ENCODE measurements at places on chromosomes 5 and 9.

- no peak for DNase-seq
These were observed 221.1 kb upstream of the RORB start for GRCh38 chr9:74275872-74276508.

- DNase-seq, result no peak
These were observed 70.5 kb upstream of the SPRY4 start for GRCh38 chr5:142395334-142395733.

GRCh38 chr9:117869287-117869686, 165.1 kb downstream of the TLR4 start:
- DNase-seq, result no peak

GRCh38 chr9:109143881-109144562, 23.0 kb downstream of the FRRS1L start:
- DNase-seq, result no peak

GRCh38 chr9:13017260-13017659, 242.4 kb downstream of the LURAP1L start:
- no peak for DNase-seq

DNA sequence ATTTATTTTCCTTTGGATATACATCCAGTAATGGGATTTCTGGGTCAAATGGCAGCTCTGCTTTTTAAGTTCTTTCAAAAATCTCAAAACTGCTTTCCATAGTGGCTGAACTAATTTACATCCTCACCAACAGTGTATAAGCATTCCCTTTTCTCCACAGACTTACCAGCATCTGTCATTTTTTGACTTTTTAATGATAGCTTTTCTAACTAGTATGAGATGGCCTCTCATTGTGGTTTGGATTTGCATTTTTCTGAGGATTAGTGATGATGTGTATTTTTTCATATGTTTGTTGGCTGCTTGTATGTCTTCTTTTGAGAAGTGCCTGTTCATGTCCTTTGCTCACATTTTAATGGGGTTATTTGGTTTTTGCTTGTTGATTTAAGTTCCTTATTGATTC, 90.0 kb upstream of the HMHB1 start:
- DNase-seq, result no peak

DNA sequence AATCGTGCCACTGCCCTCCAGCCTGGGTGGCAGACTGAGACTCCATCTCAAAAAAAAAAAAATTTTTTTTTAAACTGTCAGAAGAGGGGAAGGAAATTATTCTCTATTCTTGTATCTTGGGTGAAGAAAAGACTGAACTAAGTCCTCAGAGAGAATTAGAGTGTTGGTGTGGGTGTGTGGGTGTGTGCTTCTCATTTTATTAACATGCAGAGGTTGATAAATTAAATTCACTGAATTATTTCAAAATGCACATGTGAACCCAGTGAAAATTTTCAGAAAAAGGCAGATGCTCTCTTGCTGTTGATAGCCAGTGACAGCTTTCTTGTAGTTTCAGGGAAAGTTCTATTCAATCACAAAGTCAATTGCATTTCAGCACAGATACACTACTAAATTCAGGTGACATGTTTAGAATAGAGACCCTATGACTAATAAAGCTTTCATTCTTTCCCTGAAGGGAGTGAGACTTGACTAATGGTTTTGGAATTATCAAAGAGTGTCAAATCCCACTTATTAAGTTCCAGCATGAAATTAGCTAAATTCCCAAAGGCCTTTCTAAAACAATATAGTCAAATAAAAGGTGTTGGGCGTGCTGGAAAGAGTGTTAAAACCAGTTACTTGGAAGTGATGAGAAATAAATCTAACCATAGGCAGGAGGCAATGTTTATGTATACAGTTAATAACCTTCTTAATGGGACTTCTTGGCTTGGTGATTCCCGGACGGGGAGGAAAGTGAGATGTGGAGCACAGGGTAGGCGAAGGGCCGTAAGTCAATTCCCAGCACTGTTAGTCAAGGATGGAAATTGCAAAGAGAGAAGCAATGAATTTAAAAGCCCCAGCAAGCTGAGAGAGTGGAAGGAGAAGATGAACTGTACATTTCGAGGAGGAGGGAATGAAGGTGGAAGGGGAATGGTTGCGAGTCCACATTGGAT, 103.2 kb upstream of the SPATA31D4 start:
- no peak for DNase-seq

GRCh38 chr5:53963958-53964357, 346.4 kb downstream of the ARL15 start:
- DNase-seq, result no peak

DNA sequence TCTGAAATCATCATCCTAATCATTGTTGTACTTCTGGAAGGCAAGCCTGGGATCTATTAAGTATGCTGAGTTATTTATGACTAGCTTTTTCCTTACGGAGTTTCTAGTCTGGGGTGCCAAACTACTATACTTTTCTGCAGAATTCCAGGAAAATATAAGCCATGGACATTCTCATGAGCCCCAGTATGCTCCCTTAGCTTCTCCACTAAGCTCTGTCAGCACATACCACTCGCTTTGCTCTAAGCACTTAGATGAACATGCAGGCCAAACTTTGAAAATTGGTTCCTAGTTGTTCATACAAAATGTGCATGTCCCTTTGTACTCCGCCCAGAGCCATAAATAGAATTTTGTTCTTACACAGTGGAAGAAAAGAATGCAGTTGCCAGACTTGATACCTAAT, 284.6 kb downstream of the ARRDC3 start:
- DNase-seq, result peak; percentile 81

DNA sequence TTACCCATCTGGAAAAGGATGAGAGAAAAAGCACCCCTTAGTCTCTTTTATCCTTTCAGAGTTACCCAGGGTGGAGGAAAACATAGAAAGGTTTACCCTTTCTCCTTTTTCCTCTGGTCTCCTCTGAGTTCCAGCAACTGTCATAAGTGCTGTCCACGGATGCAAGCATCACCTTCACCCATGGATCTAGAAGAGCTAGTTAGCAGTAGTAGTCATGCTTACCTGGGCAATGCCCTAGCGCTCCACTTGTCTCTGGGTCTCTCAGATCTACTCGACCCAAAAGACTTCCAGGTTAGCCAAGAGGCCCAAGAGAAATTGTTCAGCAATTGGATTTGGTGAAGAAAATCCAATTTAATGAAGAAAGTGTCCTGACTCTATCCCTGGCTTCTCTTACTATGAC, 656.2 kb upstream of the PTPRD start:
- no peak for DNase-seq

- no peak for DNase-seq
These were observed 75.9 kb downstream of the KDM4C start for GRCh38 chr9:6833518-6834192.

- DNase-seq, result no peak
These were observed 15.2 kb downstream of the TGFBR1 start for GRCh38 chr9:99119976-99120655.

DNA sequence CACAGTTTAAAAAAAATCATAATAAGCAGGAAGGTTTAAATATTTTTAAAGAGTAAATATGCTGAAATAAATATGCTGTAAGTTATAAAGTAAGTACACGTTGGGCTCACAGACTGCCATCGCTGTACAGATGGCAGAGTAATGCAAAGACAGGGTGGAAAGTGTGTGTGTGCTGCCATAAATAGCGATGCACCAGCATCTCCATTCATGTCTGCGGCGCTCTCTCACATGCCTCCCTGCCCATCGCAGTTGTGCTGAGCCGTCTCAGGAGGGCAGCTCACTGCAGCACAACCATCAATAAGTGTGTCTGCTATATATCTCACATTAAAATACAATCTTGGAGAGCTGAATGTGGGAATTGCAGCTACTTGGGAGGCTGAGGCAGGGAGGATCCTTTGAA, 14.3 kb downstream of the MOCS2 start:
- DNase-seq, result no peak

DNA sequence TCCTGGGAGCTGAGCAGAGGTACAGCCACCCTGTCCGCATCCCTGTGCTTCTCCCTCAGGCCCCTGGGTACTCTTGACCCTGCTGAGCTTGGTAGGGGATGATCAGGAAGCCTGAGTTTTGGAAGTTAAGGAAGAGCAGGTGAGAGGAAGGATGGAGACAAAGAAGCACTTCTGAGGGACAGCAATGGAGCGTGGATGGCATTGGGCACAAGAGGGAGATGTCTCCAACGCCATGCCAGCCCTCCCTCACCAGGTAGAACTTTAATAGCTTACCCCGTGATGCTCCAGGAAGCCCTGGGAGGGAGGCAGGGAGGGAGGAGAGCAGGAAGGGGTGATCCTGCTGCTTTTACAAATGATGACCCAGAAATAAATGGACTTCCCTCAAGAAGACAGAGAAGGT, 29.9 kb upstream of the SMU1 start:
- DNase-seq, result no peak

DNA sequence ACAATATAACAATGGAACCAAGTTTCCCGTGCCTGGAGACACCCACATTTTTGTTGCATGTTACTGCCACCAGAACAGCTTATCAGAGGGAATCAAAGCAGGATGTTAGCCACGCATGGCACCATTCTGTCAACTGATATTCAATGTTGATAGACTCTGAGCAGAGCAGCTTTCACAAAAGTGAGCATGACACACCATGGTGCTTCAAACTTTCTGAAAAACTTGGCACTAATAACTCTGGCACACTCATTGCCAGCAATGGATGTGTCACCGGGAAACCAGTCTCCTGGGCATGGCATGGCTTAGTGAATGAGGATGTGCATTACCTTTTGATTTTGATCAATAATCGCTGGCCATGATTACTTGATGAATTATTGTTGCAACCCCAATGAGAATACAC, 19.7 kb downstream of the NIPSNAP3B start:
- no peak for DNase-seq

GRCh38 chr5:74320526-74320925, 320.0 kb downstream of the ENC1 start:
- DNase-seq, result no peak

GRCh38 chr5:172010278-172010677, 3.8 kb upstream of the FBXW11 start:
- DNase-seq, result no peak

GRCh38 chr9:128048663-128049062, 18.5 kb downstream of the NAIF1 start:
- DNase-seq, result no peak

- no peak for DNase-seq
These were observed 69.2 kb upstream of the MYO10 start for GRCh38 chr5:17005107-17005828.
